ENCODE measurements at places on chromosomes 12 and 14. TPM values are rescaled to one million over a fixed set of nuclear protein-coding genes. Genes with fewer than 3 reads are reported as not detected.

CBX5 gene
- total RNA-seq: 77.2 TPM

- DNase-seq: peak; percentile 76
These were observed 105.0 kb downstream of the PPP2R5E start for GRCh38 chr14:63438065-63438757.

SAMD15 gene
- total RNA-seq: 0.51 TPM

DNA sequence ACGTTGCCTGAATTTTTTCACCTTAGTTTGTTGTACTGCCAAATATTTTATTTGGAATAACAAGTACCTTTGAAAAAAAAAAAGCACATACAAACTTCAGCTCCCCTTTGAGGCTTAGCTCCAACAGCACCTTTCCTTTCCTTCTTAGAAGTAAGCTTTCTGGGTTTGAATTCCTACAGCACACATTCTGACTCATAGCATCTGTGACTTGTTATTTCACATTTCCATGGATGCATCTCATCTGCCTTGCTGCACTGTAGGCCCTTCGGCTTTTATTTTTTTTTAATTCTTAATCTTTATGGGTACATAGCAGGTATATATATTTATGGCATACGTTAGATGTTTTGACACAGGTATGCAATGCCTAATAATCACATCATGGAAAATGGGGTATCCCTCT, 7.2 kb downstream of the LGALS3 start:
- no peak for DNase-seq

GRCh38 chr14:105419195-105420091, at the start of gene MTA1:
Gene MTA1 (plus strand): TSS chr14:105419827. CDS start chr14:105420036, 209 bp downstream.
- DNase-seq: peak; percentile 67

IFNG-AS1 gene
- total RNA-seq: 3.3 TPM

- DNase-seq: peak; percentile 86
These were observed 8.8 kb upstream of the SH2B3 start for GRCh38 chr12:111396726-111397445.
